Left lobe of liver (tissue), 2 donors: ENCODE measurements at places on chromosomes 11 and 22. TPM values are rescaled to one million over a fixed set of nuclear protein-coding genes. Genes with fewer than 3 reads are reported as not detected.

GRCh38 chr11:95729462-95729861 is 60.1 kb downstream of the FAM76B start:
- DNase-seq: no peak

GRCh38 chr22:25749420-25750169 is 7.6 kb downstream of the MYO18B start:
- no peak for DNase-seq

The CHRDL2 gene
- 8.8 TPM for total RNA-seq

GRCh38 chr11:102347462-102348370 is 702 bp downstream of the BIRC2 start:
- no peak for DNase-seq

- no peak for DNase-seq
These were observed 56.7 kb upstream of the CLPB start for GRCh38 chr11:72491001-72491400.

DNA sequence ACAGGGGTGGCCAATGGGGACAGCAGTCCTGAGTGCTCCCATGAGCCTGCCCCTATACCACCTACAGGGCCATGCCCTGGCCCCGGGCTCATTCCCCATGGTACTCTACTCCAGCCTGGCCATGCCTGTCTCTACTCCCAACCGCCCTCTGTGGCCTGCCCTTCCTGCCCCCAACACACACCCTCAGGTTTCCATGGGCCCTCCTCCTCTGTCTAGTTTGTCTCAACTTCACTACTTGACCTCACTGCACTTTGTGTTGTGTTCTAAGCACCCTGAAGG is 26.3 kb upstream of the RASL10A start:
- DNase-seq: no peak

DNA sequence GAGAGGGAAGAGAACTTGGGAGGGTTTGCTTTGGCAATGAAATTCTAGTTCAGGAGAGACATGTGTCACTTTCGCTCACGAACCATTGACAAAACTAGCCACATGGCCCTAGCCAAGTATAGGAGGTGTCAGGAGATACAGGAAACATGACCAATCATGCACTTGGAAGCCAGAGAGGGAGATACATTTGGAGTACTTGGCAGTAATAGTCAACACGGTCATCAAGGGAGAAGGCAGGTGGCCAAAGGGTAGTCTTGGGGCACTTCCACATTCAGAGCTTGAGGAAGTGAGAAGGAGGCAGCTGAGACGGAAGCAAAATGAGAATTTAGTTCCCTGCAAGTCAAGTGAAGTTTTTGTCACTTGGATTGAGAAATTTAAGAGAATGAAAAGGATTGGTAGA is 26.4 kb upstream of the KIRREL3 start:
- DNase-seq: no peak

The MICAL3 gene
- 75.3 TPM for total RNA-seq

The SLC7A4 gene
- total RNA-seq: 0.23 TPM

The ACTN3 gene
- total RNA-seq: not detected

The KDM4D gene
- 0.23 TPM for total RNA-seq

- no peak for DNase-seq
These were observed 6.4 kb downstream of the NAT10 start for GRCh38 chr11:34111722-34112270.

The MYO18B gene
- total RNA-seq: not detected

- no peak for DNase-seq
These were observed 191.4 kb downstream of the ARHGAP42 start for GRCh38 chr11:100878474-100878873.

The TRIM29 gene
- total RNA-seq: 2.3 TPM

DNA sequence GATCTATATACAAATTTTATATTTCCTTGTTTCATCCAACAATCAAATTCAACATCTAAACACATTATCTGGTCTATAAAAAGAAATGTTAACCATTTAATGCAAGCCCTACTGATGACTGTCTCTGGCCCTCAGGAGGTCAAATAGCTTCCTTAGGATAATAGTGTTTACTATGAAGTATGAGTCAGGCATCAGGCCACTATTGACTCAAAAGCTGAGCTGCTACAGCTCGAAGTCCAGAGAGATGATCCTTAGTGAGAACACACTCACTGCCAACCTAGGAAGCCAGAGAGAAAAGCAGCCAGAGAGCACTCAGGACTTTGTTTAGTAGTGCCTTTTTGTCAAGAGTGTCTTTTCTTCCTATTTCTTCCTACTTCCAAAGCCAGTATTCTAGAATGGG is 171.8 kb downstream of the SOX6 start:
- DNase-seq: peak; percentile 76

- no peak for DNase-seq
These were observed 216.2 kb upstream of the ARHGAP20 start for GRCh38 chr11:110928391-110928790.

The OR4X1 gene
- not detected for total RNA-seq

DNA sequence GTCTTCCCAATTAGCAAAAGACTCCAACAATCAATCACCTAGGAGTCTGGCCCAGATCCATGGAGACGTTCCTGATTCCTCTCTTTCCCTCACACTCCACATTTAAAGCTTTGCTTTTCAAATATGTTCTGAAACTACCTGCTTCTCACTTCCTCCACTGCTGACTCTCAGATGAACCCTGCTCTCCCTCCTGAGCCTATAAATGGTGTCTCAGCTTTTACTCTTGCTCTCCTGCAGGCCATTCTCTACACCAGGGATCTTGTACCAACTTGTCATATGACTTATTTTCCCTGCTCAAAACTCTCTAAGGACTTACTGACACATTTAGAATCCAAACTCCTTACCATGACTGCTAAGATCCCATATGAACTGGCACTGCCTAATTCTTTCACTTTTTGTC is 138.4 kb upstream of the DDI1 start:
- no peak for DNase-seq

The DEFB108B gene
- total RNA-seq: not detected

- peak; percentile 55 for DNase-seq
These were observed 2.8 kb downstream of the ZFTA start for GRCh38 chr11:63765688-63766241.

- DNase-seq: no peak
These were observed 7.9 kb downstream of the SNAP29 start for GRCh38 chr22:20866736-20867135.

- no peak for DNase-seq
These were observed 898.3 kb upstream of the FAT3 start for GRCh38 chr11:91326280-91326679.

GRCh38 chr11:76588455-76589325 is 81.9 kb downstream of the LRRC32 start:
- DNase-seq: peak; percentile 64

- no peak for DNase-seq
These were observed 5.4 kb upstream of the C11orf86 start for GRCh38 chr11:66969584-66970225.

DNA sequence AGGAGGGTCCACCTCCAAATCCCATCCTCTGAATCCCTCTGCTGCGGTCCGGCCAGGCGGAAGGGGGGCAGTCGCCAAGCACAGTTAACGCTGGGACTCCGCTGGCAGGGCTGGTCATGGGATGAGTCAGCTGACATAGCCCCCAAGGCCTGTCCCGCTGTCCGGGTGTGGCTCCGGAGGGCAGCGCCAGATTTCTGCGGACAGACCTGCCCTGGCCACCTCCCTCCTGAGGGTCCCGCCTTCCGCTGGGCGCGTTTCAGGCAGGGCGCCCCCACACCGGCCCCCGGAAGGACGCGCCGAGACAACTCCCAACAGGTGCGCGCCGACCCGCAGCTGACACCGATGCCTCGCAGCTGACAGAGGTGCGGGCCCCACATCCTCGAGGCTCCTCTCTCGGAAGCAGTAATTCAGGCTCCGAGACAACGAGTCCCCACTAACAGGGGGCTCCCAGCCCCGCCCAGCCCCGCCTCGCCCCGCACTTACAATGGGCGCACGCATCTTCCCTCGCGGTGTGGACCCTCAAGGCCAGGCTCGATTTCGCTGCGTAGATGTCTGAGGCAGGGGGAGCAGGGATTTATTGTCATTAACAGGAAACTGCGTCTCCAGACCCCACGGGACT is 607 bp downstream of the PLAAT3 start:
- DNase-seq: peak; percentile 60

The WBP2NL gene
- 0.53 TPM for total RNA-seq

GRCh38 chr11:133224271-133224670 is 308.0 kb downstream of the OPCML start:
- DNase-seq: no peak

GRCh38 chr11:10233581-10233980 is 60.4 kb downstream of the SBF2 start:
- DNase-seq: no peak

- DNase-seq: no peak
These were observed 20.0 kb downstream of the MYEOV start for GRCh38 chr11:69313992-69314391.

DNA sequence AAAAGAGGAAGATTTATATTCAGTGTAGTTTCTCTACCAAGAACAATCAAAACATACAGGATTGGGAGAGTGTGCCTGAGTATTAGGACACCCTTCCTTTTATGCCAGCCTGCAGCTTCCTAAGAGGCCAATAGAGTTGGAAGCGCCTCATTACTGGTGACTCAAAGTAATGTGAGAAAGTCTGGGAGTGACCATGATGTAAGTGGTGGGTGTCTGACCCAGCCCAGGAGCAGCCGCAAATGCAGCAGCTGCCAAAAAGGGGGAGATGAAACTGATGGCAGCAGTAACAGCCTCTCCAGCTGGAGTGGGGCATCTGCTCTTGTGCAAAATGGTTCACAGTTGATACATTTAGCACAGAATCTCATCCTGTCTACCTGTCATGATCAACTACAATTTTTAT is 62.0 kb downstream of the ZNF280B start:
- no peak for DNase-seq

DNA sequence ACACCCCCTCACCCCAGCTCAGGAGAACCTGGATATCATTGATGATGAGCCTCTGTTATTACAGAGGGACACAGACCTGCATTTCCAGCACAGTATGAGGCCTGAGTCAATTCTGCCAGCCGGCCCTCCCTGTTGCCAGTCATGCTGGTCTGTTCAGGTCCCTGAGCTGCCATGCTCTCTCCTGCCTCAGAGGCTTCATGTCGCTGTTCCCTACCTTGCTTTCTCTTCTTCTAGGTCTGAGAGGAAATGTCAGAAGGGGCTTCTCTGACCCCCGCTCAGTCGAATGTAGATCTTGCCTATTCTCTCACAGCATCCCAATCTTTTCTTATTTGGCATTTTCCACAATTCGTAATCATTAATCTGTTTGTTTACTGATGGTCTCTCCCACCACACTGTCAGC is 21.8 kb upstream of the ABCC8 start:
- no peak for DNase-seq
